ENCODE measurements at places on chromosomes 12 and 14.

GRCh38 chr12:24709216-24709615 is 239.7 kb downstream of the BCAT1 start:
- no peak for DNase-seq

DNA sequence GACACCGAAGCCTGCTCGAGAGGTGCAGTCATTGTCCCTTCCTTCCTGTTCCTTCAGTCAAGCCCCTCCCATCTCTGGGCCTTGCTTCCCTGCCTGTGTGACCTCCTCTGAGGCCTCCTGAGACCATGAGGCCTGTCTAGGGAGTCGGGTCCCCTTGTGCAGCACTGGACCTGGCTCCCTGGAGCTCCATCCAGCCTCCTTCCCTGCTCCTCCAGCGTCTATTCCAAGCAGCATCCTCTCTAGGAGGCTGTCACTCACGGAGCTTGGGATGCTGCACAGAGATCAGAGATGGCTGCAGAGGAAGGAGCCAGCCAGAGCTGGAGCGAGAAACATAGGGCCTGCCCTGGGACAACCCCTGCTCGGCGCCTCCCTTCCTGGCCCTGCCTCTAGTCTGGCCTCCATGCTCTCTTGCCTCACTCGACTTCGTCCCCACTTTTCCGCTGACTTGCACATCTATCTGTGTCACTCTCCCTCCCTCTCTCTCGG is 142.7 kb downstream of the BCL11B start:
- no peak for DNase-seq

DNA sequence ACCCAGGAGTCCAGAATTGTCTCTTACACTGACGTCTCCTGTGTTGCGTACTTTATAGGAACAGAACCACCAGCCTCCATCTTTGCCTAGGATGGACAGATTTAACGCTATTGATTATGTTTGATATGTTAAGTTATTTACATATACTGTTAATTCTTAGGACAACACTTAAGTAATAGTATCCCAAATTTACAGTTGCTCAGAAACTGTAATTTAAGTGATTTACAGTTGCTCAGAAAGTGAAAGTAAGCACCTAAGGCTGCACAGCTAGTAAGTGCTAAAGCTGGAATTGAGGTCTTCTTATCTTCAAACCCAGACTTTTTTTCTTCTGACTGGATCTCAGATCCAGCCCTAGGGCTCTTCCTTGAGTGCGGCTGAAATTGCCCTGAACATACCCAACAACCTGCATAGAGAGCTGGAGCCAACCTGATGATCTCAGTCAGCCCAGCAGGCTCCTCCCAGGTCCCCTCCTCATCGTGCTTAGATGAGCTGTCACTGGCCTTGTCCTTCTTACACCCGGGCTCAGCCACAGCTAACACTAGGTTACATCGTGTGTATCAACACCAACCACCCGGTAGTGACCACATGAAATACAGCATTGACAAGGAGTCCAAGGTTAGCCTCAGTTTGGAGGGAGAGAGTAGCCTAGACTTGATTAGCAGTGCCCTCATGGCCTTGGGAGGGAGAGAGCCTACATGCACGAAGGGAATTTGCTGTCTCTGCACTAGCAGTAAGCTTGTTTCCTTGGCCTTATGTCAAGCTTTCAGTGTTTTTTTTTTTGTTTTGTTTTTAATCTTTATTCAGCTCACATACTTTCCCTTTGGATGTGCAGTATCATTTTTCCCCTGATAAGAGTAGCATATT is 111.1 kb upstream of the ARHGAP5 start:
- DNase-seq, result no peak

- no peak for DNase-seq
These were observed 4.6 kb downstream of the IFI27 start for GRCh38 chr14:94115058-94115591.

- no peak for DNase-seq
These were observed 81.7 kb downstream of the PRKAB1 start for GRCh38 chr12:119749666-119750065.

DNA sequence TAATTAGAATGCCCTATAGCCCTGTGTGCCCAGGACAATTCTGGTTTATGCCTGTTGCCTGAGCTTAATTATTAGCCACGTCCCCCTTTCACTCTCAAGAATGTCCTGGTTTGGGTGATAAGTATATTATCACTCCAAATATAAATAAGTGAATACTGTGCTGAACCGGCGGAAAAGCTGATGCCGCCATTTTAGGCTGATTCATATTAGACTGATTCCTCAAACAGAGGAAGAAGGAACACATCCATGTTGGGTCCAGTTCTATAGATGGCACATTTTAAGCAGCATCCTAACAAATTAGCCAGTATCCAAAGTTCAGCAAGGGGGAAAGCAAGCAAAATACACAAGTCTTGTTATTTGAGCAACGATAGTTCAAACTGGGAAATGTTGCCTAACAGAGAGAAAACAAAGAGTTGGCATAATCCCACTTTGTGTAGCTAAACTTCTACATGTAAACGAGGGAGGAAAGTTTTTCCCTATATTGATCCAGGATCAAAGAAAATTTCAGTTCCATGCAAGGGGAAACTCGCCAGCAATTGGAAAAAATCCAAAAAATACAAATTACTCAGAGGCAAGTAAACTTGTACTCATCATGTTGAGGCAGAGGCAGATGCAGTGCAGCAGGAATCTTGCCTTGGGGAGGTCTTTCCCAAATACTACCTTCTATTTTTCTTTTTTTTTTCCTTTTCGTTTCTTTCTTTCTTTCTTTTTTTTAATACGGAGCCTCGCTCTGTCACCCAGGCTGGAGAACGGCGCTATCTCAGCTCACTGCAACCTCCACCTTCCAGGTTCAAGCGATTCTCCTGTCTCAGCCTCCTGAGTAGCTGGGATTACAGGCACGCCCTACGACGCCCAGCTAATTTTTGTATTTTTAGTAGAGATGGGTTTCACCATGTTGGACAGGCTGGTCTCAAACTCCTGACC is 96.2 kb downstream of the ITPR2 start:
- DNase-seq, result no peak

DNA sequence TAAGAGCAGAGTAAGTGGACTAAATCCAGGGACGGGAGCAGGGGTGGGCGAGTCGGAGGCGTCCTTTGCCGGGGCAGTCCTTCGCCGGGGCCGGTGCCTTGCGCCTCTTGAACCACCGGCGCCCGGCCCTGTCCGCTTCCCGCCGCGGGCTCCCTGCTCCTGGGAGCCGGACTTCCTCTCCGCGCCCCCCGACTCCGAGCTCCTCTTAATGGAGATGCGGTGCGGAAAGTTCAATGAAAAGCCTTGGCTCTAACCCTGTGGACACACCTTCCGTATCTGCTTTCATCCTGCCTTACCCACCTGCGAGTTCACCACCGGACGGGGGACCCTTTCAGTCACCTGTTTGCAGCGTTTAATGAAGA is 412 bp downstream of the FGFR1OP2 start:
- peak; percentile 23 for DNase-seq

DNA sequence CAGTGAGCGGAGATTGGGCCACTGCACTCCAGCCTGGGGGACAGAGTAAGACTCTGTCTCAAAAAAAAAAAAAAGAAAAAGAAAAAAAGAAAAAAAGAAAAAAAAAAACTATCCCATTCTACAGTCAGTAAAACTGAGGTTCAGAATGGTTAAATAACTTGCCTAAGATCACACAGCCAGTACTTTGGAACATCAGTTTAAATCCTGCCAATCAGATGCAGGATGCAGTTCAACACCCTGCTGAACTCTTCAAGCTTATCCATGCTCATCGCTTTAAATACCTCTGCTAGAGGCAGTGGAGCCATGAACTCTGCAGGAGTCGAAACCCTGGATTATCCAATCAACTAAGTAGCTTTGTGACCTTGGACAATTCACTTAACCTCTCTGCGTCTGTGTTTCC is 3.4 kb downstream of the ZNF385A start:
- DNase-seq, result no peak

DNA sequence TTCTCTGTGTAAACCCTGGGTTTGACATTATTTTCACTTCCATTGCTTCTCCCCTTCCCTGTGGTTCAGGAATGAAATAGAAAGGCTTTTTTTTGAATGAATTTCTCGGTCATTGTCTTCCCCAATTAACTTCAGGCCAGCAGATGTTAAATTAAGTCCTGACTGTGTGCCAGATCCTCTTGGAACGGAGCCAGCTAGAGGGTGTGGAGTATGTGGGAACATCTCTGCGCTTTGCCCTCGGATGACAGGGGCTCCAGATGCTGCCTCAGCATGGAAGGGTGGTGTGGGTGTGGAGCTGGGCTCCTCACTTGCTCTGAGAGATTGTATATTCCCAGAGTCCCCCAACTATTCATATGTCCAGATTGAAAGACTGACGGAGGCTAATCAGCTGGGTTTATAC is 13.1 kb downstream of the KRT85 start:
- DNase-seq, result no peak

- DNase-seq, result no peak
These were observed 4.0 kb downstream of the NANOG start for GRCh38 chr12:7793211-7793610.

- DNase-seq, result no peak
These were observed 54.1 kb downstream of the AK7 start for GRCh38 chr14:96445844-96446710.

- no peak for DNase-seq
These were observed 84.1 kb upstream of the ZDHHC17 start for GRCh38 chr12:76679778-76680177.

DNA sequence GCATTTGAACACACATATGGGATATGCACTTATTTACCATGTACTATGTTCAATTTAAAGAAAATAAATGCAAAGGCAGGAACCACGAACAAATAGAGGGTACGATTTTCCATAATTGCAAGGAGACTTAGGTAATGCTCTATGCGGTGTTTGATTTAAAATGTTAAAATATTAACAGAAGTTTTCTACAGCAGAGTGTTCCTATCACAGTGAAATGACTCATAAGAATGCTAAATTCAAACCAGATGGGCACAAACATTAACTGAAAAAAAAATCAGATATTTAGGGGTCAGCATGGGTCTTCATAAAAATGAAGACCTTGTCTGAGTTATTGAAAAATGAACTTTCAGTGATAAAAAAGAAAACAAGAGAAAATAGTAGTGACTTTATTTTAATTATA is 65.4 kb downstream of the LLPH start:
- no peak for DNase-seq

DNA sequence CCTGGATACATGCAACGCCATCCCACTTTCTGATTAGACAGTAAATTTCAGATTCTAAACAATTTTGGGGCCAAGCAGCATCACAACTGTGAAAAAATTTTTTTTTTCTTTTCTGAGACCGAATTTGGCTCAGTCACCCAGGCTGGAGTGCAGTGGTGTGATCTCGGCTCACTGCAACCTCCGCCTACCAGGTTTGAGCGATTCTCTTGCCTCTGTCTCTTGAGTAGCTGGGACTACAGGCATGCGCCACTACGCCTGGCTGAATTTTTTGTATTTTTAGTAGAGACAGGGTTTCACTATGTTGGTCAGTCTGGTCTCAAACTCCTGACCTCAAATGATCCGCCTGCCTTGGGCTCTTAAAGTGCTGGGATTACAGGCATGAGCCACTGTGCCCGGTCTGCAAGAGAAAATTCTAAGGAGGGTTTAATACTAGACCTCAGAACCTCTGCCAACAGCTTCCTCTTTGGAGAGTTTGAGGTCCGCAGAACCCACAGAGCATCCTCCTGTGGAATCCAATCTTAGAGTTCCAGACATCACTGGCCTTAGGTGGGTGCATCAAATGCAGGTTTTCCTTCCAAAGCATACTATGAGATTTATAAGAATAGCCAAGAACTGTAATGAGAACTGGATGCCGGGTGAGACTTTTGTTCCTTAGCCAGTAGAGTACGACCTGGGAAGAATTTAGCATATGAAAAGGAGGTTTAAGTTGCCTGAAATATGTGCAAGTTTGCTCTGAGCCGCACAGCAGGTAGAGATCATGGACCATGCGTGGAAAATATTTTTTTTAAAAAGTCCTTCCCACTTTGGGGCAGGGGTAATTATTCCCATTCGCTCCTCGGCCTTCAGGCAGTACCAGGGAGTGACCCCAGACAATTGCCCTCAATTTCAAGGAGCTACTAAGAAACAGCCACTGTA is 7.8 kb upstream of the PHC1 start:
- no peak for DNase-seq

GRCh38 chr12:94909663-94910062 is 93.8 kb downstream of the NDUFA12 start:
- DNase-seq, result no peak

GRCh38 chr14:104732355-104732804 is 8.4 kb downstream of the ADSS1 start:
- no peak for DNase-seq

DNA sequence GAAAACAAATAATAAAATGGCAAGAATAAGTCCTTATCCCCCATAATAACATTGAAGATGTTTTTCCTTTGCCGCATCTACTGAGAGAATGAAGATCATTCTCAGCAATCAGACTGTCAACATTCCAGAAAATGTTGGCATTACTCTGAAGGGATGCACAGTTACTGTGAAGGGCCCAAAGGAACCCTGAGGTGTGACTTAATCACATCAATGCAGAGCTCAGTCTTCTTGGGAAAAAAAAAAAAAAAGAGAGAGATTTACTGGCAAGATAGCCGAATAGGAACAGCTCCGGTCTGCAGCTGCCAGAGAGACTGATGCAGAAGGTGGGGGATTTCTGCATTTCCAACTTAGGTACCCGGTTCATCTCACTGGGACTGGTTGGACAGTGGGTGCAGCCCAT is 41.3 kb upstream of the OR6J1 start:
- DNase-seq, result no peak

GRCh38 chr12:94481734-94482133 is 22.1 kb upstream of the CEP83 start:
- no peak for DNase-seq

DNA sequence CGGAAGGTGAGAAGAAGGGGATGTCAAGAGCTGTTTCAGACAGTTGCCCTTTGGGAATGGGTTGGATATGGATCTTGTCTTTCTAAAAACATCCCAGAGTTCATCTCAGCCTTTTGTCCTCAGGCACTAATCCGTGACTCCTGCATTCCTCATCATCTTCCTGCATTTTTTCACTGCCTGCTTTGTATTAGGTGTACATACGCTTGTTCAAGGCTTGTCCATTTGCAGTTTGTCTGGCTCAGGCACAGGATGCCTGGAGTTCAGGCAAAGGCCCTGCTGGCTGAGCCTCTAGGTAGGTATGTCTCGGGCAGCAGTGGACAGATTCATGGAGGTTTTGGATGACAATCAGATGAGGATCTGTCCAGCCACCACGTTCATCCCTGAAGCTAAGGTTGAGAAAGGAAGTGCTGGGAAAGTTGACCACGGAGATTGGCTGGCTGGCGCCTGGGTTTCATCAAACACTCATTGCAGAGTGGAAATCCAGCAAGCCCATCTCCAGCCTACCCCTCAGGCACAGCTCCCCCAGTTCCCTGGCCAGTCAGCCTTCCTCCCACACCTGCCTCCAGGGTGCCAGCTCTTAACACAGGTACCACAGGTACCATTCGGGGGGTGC is 12.4 kb upstream of the TMEM106C start:
- DNase-seq, result no peak

- no peak for DNase-seq
These were observed 4.5 kb downstream of the LHX5 start for GRCh38 chr12:113467142-113467501.

- DNase-seq, result no peak
These were observed 323.2 kb downstream of the GPHN start for GRCh38 chr14:66831173-66831572.

All from stimulated activated CD4-positive, alpha-beta T cell treated with anti-CD3 and anti-CD28 coated beads, Interleukin-12 subunit alpha, Interleukin-12 subunit beta, amount 100 ng/mL, for 24 hours (primary cell).